NCI-H1092 treated with DMSO at 0.1 percent for 48 hours (cell line): ENCODE measurements at places on chromosomes 3 and 15.
A peak's percentile ranks its signal among the peaks of the same experiment; 100 is the strongest.

DNA sequence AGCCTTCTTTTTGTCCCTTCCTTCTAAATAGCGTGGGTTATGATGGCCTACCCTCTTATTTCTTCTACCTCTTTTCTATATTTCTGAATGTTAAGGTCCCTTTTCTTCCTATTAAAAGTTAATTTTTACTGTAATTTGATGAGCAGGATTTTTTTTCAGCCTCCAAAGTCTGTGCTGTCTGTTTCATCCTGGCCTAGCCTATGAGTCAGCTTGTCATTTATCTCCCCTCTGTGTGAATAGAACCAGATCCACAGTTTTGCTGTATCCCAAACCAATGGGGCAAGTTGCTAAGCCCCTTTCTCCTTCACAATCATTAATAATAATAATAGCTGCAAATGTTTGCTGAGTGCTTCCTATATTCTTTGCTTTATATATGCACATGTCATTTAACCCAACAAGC, 18.1 kb upstream of the C3orf38 start:
- no peak for DNase-seq

GRCh38 chr15:32994810-32995424, 199.6 kb downstream of the FMN1 start:
- peak; percentile 9 for DNase-seq

DNA sequence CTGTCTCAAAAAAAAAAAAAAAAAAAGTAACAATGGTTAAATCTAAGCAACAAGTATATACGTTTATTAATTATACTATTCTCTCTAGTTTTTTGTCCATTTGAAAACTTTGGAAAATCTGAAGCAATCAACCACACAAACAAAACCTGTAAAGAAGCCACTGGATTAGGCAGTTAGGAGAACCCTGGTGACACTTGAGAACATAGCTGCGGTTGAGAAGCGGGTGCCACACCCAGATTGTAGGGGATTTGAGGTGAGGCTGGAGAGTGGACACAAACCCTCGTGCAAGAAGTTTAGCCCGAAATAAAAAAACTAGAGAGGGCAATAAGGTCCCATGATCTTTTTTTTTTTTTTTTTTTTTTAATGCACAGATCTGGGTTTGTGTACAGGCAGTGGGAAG, 25.9 kb upstream of the ZBTB38 start:
- DNase-seq, result no peak

GRCh38 chr3:68924897-68925296, 7.5 kb downstream of the TAFA4 start:
- no peak for DNase-seq

DNA sequence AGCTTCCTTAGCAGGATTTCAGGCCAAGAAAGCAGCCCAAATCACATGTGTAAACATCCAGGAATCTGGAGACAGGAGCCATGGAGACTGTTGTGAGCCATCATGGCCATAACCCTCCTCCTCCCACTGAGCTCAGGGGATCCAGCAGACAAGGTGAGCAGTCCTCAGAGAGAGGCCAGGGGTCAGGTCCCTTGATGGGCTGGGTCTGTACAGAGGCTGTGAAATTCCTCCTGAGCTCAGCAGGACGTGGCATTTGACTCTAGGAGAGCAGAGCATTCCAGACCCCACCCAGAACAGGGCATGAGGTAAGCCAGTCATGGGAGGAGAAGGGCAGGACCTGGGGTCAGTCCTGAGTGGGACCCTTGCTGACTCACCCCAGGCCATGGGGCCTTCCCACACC, 67.0 kb upstream of the ACAN start:
- no peak for DNase-seq

- DNase-seq, result no peak
Measured at GRCh38 chr15:98599909-98600691, 48.2 kb upstream of the IGF1R start.

DNA sequence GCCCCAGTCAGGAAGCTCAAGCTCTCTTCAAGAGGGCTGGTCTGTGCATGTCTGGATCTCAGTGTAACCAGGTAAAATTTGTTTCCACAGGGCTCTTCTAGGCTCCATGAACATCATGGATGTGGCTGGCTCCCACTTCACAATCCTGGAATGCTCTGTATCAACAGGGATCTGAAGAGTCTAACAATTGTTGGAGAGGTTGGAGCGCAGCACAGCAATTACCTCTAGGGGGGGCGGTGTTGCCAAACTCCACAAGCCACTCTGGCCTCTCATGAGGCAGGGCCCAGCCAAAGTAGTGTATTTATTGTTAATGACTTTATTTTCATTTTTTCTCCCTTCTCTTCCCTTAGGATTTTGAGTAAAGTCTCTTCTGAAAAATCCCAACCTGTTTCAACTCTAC, 6.1 kb upstream of the EIF2B5 start:
- DNase-seq, result no peak

DNA sequence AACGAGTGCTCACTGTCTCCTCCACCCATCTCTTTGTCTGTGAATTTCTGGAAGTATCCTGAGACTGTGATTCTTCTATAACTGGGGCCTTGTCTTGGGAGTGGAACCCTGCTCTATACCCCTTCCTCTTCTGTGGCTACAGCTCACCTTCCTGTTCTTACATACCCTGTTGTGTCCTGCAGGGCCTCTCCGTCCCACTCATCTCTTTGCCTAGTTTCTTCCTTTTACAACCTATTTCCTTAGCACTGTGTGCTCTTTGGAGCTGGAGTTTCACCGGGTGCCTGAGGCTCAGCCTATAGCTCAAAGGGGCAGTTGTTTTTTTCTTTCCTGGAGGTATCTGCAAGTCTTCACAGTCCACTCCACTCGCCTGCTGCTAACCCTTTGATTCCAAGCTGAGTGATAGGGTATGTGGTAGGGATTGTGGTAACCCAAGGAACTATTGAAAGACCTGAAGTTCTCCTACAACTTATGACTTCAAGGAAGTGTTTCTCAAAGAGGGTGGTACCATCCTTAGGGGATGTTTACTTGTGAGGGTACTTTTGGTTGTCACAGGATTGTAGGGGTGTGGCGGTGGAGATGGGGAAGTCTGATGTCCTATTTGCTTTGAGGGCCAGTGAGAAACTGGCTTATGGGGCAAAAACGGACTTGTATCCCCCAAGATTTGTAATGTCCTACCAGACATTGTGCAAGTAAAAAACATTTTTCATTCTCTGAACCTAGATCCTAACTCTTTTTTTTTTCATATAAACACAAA, 66.6 kb upstream of the ARL8B start:
- DNase-seq, result no peak

DNA sequence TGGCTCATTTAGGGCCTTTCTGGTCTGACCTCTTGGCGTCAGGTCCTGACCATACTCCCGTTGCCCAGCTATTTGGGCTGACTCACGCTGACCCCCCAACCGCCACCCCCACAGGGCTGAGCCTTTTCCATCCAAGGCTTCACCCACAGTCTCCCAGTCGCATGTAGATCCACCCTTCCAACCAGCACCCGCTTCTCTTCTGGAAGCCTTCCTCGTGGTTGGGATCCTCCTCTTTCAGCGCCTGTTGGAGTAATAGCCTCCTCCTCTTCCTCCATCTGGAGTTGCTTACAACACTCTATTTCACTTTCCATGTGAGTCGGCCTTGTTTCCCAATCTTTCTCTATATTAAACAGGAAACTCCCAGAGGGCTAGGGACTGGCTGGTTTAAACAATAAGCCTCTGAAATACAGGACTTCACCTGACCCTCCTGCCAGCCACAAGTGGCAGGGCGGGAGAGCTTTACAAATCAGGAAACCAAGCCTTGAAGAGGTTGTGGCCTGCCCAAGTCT, 2.1 kb upstream of the ALAS1 start:
- DNase-seq, result no peak

DNA sequence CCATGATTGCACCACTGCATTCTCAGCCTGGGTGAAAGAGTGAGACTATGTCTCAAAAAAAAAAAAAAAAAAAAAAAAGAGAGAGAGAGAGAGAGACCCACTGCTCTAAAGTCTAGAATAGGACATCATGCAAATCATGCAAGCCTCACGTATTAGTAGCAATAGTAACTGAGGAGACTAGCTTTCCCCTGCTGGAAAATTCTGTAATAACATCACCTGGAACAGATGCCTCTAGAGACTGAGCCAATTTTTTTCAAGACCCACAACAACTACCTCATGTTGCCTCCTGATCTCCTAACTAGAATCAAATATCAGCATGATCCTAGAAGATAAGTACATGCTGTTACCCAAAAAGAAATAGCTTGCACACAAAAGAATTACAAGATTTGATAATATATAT, 461.9 kb downstream of the AGBL1 start:
- DNase-seq, result no peak

GRCh38 chr15:52584414-52584813, 15.6 kb upstream of the ARPP19 start:
- DNase-seq, result no peak

DNA sequence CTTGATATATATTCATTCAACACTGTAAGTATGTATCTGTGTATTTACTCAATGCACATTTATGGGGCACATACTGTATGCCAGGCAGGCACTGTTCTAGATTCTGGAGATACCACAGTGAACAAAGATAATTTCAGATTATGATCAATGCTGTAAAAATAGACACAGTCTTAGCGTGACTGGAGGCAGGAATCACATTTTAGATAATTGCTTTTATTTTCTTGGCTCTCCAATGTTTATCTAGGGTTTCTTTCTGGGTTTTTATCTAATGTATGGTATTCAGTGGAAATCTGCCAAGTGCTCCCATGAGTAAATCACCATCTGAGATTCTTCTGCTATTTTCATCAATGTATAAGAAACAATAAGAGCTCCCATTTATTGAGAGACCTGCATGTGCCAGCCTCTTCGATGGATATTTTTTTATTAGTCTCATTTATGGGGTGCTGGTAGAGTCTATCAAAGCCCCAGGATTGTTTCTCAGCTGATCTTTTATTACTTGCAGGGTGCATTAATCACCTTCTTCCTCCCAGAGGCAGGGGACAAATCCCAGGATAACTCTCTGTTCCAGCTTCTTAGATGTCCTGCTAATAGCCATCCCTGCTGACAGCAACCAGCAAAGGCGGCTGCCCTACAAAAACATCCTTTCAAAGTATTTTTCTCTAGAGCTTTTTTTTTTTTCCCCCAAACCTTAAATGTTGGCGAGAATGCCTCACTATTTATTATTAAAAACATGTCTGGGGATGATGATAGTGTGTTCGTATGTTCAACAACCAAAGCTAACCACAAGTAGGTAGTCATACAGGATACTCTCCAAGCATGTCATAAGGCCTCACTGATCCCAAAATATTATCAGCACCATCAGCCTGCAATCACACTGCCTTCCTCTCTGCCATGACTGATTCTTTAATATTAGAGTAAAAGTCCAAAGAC, 331.0 kb upstream of the RASGRP1 start:
- DNase-seq, result no peak

GRCh38 chr3:110811050-110811449, 260.6 kb upstream of the NECTIN3 start:
- no peak for DNase-seq

GRCh38 chr3:50227390-50228183, 8.4 kb upstream of the GNAI2 start:
- DNase-seq, result peak; percentile 74

DNA sequence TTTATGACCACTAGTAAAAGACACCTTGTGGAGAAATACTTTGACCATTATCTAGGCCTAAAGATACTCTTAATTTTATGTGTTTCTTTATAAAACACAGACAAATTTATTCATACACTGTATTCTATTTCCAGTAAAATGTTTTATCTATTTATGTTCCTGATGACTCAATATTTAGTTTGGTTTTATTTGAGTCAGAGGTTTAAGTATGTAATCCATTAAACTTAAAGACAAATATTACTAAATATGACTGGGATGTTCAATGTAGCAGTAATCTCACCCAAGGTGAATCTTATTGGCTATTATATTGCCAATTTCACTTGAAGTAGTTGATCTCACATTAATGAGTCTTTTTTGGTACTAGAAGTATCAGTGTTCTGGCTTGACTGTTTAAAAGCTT, 799.7 kb downstream of the CADM2 start:
- no peak for DNase-seq

DNA sequence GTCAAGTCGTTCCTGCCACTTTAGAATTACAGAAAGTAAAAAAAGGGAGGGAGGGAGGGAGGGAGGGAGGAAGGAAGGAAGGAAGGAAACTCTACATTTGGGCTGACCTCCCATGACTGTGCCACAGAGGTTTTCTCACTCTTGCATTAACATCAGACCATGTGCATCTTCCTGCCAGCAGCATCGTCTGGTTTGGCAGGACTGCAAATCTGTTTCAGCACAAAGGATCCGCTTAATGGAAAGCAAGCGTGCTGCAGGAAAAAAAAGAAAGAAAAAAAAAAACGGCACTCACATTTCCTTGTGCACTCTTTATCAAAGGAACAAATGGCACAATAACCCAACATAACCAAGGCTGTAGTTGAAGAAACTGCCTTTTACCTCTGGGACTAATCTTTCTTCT, 148.8 kb upstream of the HES1 start:
- peak; percentile 29 for DNase-seq
